ENCODE measurements at places on chromosomes 12 and 14. TPM values are rescaled to one million over a fixed set of nuclear protein-coding genes. Genes with fewer than 3 reads are reported as not detected.

Gene ACVRL1
- 1.2 TPM for total RNA-seq

GRCh38 chr12:25365340-25365730 lies 114.6 kb upstream of the KRAS start:
- DNase-seq = no peak

- no peak for DNase-seq
Measured at GRCh38 chr14:100524233-100524932, 62.8 kb downstream of the BEGAIN start.

Gene USP15
- 37.3 TPM for total RNA-seq

GRCh38 chr12:132243596-132244310 lies 85.6 kb downstream of the GALNT9 start:
- DNase-seq = no peak

DNA sequence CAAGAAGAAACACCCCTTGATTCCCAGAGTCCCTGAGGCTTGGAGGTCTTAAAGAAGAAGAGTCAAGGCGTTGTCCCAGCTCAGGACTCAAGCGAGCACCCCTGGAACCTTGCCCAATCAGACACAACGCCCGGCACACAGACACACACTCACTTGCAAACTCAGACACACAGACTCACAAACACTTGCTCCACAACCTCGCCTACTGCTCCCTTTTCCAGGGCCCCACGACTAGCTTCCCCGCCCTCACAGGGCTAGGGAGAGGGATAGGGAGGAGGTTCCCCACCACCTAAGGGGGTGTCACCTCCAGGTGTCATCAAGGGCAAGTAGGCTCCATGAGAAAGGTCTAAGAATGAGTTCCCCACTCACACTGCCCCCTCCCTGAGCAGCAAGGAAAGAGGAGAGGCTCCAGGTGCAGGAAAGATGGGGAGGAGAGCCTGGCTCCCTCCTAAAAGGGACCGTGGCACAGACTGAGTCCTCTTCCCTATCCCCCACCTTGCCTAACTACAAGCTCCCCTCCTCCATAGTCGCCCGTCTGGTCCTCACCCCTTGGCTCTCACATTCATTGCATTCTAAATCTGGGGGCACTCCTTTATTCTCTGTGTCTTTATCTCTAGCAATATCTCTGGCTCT lies 717 bp downstream of the WNT10B start:
- no peak for DNase-seq

Gene FOXN4
- total RNA-seq = not detected

DNA sequence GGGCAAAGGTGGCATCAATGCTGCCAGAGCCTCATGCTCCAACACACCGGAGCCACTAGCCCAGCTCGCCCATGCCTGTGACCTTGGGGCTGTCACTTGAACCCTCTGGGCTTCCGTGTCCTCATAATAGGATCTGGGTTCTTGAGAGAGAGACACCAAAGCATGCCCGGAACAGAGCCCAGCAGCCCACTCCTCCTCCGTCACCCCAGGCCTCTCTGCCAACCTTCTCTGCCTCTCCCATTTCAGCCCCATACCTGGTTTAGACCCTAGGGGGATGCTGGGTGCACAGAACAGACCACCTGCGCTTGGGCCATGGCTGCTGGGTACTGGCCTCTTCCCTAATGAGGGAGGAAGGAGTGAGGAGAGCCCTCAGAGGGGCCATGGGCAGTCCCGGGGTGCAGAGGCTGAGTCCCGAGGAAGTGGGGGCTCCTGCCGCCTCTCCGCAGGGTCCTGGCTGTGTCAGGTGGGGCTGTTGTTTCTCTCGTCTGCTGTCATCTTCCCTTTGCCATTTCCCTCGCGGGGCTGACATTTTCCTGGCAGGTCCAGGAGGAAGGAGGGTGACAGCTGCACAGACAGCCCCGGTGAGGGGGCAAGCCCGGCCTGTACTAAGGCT lies 172.4 kb upstream of the RTL1 start:
- DNase-seq = no peak

DNA sequence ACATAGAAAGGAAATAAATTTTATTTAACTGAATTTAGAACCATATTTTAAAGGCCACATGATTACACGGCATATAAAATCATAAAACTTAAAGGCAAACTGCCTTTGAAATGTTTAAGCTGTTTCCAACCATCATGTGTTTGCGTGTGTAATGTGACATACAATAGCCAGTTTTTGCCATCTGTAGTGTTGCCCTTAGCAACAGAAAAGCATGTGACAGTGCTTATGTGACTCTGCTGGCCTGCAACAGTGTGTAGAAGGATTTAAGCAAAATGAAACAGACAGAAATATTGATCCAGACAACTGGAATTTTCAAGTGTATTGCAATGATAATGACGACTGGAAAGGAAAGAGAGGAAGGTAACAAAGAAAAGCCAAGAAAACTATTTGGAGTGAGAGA lies 49.5 kb downstream of the TSPAN19 start:
- no peak for DNase-seq

DNA sequence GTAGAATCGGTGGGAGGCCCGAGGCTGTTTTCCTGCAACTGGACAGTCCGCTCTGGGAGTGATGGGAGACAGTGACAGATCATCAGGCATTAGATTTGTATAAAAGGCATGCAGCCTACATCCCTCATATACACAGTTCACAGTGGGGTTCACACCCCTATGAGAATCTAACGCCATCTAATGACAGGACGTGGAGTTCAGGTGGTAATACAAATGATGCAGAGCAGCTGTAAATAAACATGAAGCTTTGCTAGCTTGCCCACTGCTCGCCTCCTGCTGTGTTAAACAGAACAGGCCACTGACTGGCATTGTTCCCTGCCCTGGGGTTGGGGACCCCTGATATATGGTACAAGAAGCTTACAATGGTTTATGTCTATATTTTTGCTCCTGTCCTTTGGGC lies 179.0 kb downstream of the LRFN5 start:
- peak; percentile 4 for DNase-seq

DNA sequence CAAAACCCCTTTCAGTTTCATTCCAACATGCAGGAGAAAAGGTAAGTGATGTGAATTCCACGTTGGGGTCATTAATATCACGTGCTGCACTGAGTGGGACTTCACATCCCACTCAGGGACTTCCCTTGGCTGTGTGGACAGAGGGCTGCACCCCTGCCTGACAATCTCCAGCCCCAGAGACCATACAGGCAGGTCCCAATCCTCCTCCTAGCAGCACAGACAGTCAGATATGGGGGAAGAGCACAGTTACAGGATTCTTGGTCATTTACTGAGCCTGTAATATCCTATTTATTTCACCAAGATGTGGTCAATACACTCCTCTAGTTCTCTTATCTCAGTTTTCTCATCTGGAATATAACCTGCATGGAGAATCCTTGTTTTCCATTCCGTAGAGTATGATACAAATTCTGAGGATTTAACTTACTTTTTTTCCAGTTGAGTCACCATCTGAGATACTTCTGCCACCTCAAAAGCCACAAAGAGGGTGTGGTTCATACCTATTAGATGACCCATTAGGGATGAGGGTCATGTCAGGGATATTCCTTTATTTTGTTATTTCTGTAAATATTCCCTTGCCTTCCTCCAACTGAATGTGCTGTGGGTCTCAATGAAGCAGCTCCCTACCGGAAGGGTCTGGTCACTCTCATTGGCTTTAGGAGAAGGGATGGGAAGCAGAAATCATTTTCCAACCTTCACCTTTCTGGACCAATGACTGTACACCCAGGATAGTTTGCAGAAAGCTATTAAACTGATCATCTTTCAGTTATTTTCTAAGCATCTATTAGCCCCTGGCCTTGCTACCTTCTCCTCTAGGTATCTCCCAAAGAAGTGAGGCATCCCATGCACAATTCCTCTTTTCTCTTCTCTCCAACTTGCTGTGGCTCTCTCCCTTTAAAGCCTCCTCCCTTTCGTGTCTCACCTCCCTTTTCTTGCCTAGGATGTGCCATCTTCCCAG lies 43.0 kb upstream of the NTF3 start:
- peak; percentile 81 for DNase-seq

All from M059J (cell line).